Effector CD4-positive, alpha-beta T cell (primary cell): ENCODE measurements at places on chromosomes 1 and 21.

DNA sequence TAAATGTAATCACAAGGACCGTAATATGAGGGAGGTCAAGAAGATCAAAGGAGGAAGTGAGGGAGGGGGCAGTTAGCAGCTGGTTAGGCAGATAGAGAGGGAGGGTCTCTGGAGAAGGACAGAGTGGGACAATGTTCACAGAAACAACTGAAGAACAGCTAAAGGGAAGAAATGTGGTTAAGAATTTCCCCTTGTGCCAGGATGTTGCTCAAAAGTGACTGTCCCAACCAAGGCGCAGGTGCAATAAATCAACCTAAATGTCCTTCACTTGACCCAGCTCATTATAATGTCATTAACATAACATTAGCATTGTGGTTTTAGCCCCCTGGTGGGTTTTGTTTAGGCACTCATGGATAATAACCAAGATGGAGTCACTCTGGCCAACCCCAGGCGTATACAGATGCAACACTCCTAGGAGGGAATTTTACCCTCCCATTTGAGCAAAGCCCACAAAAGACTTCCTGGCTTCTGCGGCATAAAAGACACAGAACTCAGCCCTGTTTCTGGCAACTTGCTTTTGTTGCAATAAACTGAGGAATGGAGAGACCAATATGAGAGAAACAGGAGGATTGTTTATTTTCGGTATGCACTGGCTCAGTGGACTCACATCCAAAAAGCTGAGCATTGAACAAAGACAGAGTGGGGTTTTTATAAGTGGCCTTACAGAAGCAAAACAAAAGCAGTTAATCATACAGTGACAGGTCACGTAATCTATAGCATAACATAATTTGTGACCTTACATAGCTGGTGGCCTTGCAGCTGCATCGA lies 7.3 kb upstream of the CA6 start:
- no peak for DNase-seq

DNA sequence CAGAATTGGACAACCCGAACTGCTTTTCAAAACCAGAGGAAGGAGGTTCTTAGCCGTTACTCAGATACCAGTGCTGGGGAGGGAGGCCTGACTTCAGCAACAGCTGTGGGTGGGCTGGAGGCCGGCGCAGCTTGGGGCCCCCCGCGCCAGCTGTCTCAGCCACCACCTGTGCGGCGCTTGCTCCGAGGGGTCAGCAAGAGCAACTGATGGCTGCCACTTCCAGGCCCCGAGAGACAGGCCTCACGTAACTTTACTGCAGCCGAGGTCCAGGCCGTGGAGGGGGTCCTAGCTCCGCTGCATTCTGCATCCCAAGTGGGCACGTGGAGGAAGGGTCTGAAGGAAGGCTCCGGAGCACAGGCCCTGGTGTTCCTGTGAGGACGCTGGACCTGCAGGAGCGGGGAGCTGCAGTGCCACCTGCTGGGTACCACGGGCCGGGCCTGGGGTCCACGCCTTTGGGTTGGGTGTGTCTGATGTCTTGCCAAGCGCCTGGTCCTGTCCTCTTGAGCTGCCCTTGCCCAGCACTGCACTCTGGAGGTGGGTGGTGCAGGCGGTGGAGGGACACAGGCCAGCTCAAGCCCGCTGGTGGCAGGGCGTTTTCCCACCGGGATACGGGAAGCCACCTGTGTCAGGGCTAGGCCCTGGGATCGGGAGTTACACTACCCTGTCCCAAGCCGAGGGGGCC lies 9.8 kb downstream of the THAP3 start:
- peak; percentile 12 for DNase-seq

- no peak for DNase-seq
Observed at GRCh38 chr1:75338616-75339483, 204.7 kb downstream of the LHX8 start.

GRCh38 chr1:9853249-9853595 lies 29.5 kb upstream of the CLSTN1 start:
- no peak for DNase-seq

- DNase-seq = no peak
Observed at GRCh38 chr21:38498057-38498833, at the start of gene ERG. Gene ERG, minus strand, starts transcription at chr21:38498477. Its CDS starts 97 bp downstream, at chr21:38498380.

DNA sequence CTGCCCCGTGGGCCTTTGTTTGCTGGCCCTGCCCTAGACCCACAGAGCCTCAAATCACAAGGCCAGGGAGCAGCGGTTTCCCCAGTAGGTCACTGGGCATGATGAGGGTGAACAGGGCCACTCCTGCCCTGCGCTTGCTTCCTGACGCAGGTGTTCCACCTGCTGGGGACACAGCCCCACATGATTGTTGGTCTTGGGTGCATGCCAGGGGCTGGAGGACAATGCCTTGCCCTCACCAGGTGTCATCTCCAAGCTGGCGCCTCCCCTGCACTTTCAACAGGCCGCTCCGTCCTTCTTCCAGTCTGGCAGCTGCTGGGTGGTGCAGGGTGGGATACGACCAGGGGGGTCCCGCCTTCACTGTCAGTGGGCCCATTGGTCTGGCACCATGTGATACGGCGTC lies 24.3 kb downstream of the IL10RB start:
- no peak for DNase-seq

DNA sequence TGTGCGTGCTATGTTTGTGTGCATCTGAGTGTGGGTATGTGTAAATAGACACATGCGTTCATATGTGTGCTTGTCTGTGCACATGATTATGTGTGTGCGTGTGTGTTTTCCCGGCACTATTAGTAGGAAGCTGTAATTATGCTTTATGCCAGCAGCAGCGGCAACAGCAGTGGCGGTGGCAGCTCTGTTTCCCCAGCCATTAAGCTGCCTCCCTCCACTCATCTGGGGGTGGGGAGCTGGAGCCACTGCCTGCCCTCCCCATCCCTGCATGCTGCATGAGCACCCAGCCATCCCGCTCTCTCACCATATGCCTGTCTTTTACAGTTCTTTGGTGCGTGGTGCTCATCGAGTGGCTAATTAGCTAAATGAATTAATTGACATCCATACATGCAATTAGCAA lies 30.5 kb upstream of the ACOT11 start:
- no peak for DNase-seq

DNA sequence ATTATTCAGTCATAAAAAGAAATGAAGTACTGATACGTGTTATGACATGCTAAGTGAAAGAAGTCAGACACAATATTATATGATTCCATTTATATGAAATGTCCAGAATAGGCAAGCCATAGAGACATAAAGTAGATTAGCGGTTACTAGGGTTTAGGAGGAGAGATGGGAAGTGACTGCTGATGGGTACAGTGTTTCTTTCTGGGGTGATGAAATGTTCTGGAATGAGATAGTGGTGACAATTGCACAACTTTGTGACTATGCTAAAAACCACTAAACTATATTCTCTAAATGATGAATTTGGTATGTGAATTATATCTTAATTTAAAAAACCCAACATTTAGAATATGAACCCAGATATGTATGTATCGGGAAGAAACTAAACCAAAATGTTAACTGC lies 27.6 kb downstream of the IPP start:
- no peak for DNase-seq

DNA sequence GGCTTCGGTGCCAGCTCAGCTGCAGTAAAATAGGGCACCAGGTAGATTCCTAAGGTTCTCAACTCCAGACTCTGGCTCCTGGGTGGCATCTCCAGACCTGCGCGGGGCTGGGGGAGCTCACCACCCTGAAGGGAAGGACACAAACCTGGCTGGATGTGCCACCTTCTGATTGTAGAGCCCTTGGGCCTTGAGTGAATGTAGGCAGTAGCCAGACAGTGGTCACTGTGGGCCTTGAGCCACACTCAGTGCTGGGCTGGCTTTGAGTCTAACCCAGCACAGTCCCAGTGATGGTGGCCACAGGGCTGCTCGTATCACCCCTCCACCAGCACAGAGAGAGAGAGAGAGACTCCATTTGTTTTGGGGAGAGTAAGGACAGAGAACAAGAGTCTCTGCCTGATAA lies 38.0 kb upstream of the SH3GLB1 start:
- no peak for DNase-seq

GRCh38 chr1:56496821-56497772 lies 82.3 kb downstream of the PLPP3 start:
- DNase-seq = no peak

DNA sequence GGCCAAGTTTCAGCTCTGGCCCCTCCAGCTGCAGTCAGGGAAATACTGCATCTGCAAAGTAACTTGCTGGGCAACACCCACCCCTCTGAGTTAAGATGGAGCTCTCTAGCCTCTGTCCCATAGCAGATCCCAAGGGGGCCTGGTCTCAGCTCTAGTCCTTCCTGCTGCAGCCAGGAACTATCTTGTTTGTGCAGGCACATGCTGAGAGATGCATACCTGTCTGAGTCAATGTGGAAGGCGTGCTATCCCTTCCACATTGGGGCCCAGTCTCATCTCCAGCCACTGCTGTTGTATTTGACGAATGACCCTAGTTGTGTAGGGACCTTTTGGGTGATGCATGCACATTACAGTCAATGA lies 76.4 kb downstream of the CTH start:
- DNase-seq = no peak

GRCh38 chr1:190144650-190145049 lies 333.0 kb downstream of the BRINP3 start:
- no peak for DNase-seq

GRCh38 chr1:2570332-2570731 lies 14.2 kb downstream of the TNFRSF14 start:
- no peak for DNase-seq

DNA sequence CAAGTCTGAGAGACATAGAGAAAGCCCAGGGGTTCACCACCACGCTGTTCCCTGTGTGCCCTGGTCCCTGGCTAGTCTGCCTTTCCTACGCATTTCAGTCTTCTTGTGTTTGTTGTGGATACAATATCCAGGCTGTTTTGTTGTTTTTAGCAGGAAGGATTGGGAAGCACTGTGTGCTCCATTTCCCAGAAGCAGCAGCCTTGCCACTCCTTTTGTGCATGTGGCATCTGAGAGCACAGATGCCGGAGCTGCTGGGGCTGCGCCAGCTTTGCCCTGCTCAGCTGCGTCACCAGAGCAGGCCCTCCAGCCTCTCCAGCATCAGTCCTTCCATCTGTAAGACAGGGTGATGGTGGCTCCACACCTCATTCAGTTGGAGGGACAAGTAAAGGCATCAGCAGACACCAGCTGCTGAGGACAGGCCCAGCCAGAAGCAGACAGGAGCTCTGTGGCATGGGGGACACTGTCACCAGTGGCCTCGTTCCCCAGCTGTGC lies 94.4 kb upstream of the COL6A1 start:
- no peak for DNase-seq

GRCh38 chr1:179230721-179231120 lies 1.2 kb upstream of the ABL2 start:
- no peak for DNase-seq

DNA sequence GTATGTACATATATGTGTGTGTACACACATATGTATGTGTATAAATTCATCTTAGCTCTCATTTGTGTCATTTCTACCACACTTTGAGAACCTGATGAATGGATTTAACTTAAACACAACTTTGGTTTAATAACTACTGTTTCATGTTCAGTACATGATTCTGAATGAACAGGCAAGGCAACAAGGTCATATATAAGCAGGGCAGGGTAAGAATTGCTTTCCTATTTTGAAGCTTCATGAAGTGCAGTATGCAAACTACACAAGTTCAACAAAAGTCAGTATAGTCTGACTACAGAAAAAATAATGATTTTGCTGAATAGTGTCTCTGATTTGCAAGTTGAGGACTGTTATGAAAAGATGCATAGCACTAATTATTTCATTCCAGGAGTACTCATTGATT lies 127.6 kb downstream of the KCNK2 start:
- DNase-seq = no peak

DNA sequence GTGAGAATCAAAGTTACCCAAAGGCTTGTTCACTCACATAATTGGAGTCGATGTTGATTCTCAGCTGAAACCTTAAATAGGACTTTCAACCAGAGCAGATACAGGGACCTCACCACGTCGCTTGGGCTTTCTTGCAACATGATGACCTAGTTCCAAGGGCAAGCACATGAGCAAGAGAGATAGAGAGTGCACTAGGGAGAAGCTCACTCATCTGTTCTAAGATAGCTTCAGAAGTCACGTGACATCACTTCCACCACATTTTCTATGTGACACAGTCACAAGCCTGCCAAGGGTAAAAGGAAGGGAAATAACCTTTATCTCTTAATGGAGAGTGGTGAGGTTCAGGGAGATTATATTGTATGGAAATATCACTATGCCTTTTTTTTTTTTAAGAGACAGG lies 470.1 kb upstream of the PLXNA2 start:
- no peak for DNase-seq

DNA sequence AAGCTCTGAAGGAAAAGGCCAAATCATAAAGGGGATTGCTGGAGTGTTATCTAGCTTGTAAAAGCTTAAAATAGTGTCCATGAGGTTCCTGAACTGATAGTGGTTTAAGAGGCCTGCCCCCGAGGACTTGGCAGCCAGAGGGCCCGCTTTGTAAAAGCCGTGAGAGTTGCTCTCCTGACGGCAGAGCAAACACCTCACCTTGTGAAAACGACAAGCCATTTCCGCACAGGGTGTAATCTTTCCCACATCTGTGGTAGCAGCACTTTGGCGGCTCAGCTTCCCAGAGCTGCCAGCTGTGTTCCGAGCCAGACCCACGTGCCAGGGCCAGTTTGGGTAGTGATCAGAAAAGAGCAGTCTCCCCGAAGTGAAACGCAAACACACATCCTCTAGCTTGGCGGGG lies 37.0 kb downstream of the SERBP1 start:
- no peak for DNase-seq

DNA sequence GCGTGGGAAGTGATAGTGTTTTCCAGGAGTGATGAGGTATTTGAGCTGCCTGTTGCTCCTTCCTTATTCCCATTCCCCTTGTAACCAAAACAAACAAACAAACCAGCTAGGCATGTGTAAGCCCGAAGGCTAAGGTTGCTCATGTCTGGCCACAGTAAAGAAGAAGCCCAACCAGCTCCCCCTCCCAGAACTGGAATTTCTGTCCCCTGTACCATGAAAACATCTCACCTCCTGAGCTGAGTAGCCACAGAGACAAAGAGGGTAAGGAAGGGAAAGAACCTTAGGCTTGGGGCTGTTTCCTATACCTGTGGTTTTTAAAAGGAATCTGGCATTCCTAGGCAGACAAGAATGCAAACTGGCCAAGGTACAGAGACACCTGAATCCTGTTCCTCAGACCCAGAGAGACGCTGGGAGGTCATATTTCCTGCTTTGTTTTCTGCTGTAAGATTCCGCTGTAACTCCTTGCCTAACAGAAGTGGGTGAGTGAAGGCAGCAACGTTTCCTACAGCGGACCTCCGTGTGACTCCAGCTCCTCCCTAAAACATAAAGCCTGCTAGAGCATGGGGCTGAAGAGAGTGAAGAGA lies 41.7 kb upstream of the RAB4A start:
- DNase-seq = no peak

DNA sequence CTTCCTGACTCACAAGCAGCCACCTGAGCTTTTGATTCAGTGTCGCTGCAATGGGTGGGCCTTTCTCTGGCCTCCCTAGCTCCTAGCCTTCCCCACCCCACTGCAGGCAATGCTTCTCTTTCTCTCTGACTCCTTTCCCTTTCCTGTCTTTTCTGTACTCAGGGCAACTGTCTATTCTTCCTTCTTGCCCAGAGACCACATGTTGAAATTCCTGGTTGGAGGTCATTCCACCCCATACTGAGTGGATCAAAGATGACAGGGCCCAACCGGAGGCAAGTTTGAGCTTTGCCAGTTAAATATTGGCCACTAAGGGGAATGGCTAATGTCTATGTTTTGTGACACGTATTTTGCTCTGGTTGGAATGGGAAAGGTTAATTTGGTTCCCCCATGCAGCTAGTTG lies 65.2 kb upstream of the ARID1A start:
- DNase-seq = no peak
